ENCODE measurements at places on chromosomes 4 and X.

GRCh38 chr4:13656569-13657405 is 29.3 kb upstream of the BOD1L1 start:
- peak; percentile 58 for DNase-seq

DNA sequence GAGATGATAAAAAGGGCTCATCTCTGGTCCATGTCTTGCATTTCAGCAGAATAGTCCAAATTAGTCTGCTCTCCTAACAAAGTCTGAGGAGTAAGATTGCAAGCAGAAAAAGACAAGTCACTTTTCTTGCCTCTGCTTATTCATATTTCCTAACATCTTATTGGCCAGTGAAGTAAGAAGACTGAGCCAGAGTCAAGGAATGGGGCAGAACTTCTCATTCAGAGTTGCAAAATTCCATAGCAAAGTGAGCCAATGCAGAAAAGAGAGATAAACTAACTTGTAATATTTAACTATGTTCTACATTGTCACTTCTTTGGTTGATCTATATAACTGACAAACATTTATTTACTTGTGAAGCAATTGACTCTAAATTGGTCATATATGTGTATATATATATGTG is 2304.0 kb downstream of the ARAP2 start:
- no peak for DNase-seq

GRCh38 chr4:128565565-128566186 is 243.8 kb upstream of the JADE1 start:
- DNase-seq = peak; percentile 56

DNA sequence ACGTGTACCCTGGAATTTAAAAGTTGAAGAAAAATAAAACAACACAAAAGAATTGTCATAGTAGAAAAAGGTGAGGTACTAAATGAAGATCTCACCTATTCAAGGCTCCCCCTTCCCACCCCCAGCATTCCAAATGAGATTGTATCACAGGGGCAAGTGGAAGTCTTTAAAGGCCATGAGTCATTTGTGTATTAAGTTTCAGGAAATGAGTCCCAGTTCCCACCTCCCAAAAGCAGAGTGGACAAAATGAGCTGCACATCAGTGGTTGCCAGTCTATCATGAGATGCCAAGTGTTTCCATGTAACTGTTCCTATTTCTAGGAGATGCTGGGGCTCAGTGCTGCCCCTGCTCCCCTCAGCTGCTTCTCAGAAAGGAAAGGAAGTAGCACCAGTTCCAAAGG is 20.1 kb downstream of the ARHGEF9 start:
- DNase-seq = no peak

DNA sequence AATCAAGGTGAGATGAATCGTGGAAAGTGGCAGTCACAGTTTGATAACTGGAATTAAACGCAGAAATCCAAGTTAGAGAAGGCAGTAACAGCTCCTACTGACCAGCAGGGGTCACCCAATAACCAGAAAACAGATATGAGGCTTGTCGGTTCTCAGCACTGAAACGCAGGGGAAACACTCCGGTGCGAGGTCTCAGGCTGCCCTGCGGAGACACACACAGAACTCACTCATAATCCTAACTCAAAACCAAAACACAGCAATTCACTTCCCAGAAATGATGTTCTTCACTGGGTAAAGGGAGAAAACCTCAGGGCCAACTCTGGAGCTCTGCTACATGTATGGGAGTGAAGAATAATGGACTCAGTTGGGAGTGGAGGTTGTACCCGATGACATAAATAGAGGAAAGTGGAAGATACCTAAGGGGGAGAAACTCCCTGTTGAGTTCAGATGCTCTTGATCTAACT is 384.4 kb downstream of the RAPGEF2 start:
- no peak for DNase-seq

DNA sequence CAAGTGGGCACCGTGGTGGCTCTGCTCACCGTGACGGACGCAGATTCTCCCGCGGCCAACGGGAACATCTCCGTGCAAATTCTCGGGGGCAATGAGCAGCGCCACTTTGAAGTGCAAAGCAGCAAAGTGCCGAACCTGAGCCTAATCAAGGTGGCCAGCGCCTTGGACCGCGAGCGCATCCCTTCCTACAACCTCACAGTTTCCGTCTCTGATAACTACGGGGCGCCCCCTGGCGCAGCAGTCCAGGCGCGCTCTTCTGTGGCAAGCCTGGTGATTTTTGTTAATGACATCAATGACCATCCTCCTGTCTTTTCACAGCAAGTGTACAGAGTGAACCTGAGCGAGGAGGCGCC is 2.7 kb downstream of the FAT4 start:
- DNase-seq = peak; percentile 63

DNA sequence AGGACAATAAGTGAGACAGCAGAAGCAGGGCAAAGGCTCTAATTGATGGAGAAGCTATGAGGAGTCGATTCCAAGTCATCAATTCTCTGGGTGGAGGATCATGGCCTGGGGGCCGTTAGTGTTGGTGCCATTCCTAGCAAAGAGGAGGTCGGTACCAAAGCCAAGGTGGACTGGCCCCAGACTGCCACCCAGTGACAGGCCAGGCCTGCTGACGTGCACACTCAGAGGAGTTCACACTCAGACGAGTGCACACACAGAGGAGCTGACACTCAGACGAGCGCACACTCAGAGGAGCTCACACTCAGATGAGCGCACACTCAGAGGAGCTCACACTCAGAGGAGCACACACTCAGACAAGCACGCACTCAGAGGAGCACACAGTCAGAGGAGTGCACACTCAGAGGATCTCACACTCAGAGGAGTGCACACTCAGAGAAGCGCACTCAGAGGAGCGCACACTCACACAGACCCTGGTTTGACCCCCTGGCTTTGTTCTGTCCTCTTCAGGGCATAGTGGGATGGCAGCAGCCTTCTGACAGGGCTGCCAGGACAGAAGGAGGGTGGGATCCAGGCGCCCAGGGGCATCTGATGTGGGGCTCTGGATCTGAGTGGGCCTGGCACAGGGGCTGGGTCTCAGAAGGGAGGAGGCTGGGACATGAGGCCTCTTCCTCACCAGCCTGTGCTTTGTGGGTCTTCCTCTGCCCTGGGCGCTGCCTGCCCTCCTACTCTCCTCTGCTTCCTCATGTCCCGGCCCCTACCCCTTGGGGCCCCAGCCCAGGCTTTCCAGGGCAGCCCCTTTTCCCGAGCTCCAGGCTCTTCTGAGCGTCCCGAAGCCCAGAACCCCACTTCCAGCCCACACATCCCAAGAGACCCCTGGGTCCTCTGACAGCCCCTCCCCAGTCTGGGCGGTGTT is 41.7 kb upstream of the NKX1-1 start:
- DNase-seq = no peak

- DNase-seq = peak; percentile 74
Measured at GRCh38 chr4:7842384-7843279, 97.0 kb downstream of the AFAP1 start.

DNA sequence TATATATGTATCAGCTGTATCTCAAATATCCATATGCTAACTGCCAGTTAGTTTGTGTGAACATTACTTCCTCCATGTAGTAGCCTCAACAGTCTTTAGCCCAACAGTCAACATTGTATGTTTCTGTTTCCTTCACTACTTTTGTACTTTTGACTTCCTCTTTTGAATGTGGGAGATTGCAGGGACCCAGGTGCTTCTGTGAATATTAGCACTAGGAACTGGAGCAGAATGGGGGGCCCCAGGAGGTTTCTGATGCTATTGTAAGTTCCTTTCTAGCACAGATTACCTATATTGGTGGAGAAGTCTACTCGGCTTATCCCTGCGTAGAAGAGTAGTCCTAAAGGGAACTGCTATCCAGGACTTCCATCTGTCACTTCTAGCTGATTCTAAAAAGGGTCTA is 2.3 kb downstream of the PLAC8 start:
- DNase-seq = no peak

- peak; percentile 58 for DNase-seq
Measured at GRCh38 chrX:103628386-103629317, at the start of gene TCEAL1. Gene TCEAL1 (plus strand): TSS chrX:103628975. CDS start chrX:103629917, 942 bp downstream.

All from psoas muscle (tissue), 8 donors.